CD4-positive, alpha-beta T cell treated with Interferon alpha-2 for 1 hour (primary cell): ENCODE measurements at places on chromosomes 12 and 14.

GRCh38 chr12:9944391-9944790 lies 12.2 kb upstream of the CLEC2A start:
- no peak for DNase-seq

GRCh38 chr12:50387487-50387886 lies 8.9 kb downstream of the FAM186A start:
- DNase-seq: no peak

DNA sequence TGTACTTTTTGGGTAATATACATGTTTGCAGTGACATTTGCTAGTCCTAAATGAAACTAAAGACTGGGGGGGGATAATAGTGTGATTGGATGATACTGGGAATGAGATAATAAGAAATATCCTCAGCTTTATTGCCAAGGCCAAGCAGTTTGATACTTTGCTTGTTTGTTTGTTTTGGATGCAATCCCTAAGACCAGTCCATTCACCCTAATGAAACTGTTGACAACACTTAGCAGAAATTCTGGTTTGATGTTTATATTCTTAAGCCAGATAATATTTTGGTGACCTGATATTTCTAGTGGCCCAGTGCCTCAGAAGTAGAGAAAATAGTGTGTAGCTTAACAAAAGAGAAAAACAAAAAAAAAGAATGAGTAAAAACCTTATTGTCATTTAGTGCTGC lies 1.8 kb downstream of the PHC1 start:
- no peak for DNase-seq

DNA sequence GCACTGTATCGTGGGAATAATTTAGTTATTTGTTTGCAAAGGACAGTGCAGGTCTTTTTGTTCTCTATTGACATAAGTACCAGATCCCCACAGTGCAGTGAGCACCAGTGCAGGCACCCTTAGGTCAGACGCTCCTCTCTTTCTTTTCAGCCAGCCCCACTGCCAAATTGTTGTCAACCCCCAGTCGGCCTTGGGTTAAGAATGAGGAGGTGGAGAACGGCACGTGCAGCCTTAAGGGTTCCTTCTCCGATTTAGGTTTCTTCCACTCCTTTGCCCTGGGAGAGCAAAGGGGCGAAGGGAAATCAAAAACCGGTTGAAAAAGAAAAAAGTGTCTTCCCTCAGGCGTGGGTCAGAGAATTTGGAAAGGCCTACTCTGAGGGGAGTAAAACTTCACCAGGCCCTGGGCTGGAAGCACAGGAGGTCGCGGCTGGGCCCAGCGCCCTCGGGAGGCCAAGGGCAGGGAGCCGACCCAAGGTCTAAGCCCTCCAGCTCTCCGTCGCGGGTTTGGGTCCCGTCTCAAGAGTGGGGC lies 4.3 kb downstream of the PAX9 start:
- DNase-seq: no peak

DNA sequence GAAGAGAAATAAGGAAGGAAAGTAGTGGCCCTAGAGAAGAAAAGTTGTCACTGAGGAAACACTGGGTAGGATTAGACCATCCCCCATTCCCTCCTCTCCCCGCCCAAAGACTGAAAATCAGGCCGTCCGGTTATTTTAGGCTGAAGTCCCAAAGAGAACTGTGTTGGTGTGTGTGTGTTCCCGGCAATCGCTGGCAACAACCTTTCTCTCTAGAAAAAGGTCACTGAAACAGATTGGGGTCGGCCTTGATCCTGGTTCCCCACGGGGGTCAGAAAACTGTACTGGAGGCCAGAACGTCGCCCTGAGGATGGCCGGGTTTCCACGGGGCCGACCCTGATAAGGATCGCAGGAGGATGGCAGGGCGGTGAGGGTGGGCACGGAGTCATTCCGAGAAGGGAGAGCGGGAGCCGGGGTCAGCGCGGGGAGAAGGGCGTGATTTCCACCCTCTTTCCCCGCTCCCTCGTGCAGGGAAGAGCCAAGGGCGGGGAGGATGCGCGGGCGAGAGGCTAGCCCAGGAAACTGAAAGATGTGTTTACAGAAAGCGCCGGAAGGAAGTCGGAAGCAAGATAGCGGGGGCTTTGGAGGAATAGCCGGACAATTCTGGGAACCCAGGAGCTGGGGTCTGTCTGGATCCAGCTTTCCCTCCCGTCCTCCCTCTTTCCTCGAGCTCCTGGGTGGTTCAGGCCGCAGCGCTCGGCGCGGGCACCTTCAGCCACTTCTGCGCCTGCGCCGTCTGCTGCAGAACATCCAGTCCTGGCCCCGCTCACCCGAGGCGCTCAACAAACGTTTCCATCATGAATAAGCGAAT lies 25.3 kb upstream of the SPTLC2 start:
- DNase-seq: peak; percentile 71

GRCh38 chr14:59811815-59812214 lies 58.8 kb downstream of the RTN1 start:
- DNase-seq: no peak

DNA sequence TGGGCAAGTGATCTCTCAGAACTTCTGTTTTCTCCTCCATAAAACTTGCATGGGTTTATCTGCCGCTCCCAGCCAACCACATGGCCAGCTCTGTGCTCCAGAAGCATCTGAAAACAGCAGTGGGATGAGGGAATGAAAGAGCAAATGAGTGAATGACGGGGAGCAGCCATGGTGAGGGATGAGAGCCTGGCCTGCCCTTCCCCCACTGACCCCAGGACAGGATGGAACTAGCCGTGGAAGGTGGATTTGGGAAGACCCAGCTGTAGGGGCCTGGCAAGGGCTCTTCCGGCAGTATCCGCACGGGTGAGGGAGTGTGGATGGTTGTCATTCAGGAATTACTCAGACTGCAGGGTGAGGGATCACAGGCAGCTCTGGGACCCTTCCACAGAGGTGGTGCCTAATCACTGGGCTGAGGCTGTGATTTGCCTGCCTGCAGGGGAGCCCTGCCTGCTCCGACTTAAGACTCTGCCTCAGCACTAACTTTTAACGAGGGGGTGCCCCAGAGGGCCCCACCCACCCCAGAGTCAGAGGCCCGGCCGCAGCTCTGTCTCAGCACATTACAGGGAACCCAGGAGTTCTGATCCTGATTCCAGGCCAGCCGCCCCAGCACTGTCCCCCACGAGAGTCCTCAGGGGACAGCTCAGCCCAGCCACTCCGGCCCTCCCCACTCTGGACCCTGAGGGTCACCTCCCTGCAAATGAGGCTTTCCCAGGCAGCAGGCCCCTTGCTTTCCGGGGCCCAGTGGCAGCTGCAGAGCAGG lies 136.8 kb upstream of the C14orf180 start:
- no peak for DNase-seq

DNA sequence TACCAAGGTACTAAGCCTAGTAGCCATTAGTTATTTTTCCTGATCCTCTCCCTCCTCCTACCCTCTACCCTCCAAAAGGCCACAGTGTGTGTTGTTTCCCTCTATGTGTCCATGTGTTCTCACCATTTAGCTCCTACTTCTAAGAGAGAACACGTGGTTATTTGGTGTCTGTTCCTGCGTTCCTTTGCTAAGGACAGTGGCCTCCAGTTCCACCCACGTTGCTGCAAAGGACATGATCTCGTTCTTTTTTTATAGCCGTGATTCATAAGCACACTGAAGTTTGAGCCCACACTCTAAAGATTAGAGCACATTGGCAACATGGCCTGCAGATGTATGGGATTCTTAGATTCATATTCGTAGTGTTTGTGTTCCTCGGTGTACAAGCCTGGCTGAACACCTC lies 8.1 kb upstream of the STX2 start:
- DNase-seq: no peak
